Fibroblast of skin of left quadriceps (primary cell): ENCODE measurements at places on chromosomes 2 and 18.

DNA sequence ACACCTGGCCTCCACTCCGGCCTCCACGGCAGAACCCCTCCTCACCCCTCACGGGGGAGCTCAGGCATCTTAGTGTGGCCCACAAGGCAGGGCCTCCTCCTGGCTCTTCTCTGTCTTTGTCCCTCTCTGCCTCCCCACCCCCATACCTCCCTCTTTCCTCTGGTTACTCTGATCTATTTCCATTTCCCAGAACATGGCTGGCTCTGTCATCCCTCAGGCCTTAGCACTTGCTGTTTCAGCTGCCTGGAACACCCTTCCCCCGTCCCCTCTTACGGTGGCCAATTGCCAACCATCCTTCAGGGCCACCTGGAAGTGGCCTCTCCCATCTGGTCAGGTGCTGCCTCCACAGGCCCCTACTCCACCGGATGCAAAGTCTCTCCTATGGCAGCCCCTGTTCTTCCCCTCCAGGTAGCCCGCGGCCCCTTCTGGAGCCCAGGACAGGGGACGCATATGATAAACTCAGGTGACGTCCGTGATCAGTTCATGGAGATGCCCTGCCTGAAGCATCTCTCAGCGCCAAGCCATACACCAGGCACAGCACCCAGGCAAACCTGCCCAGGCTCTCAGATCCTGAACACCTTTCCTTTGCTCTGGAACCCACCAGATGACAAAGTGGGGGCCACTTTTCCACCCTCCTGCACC lies 3.6 kb upstream of the ECEL1 start:
- DNase-seq = no peak

DNA sequence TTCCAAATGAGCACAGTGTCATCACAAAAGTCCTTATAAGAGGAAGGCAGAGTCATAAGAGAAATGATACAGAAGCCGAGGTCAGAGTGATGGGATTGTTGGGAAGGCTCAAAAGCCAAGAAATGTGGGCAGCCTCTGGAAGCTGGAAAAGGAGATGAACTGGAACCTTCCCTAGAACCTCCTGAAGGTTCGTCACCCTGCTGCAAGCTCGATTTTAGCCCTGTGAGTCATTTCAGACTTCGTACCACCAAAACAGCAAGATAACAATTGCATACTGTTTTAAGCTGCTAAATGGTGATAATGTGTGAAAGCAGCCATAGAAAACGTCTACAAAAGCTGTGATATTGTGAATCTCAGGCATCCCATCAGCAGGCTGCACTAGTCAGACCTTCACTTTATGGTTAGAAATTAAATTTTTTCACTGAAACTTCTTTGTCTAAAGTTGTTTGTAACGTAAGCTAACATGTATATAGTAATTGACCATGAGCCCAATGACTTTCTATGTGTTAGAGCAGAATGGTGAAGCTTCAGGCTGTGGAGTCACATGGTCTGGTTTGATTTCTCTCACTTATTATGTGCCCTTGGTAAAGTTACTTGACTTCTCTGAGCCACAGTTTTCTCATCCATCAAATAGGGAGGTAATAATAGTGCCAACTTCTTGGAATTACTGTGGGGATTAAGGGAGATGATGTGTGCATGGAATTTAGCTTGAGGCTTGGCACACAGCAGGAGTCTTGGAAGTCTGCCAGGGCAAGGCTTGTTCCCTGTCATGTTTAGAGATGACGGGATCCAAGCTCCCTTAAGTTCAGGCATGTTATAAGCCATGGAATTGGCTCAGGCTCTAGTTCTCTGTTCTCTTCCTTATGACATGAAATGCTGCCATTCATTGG lies 132.0 kb upstream of the CCDC195 start:
- DNase-seq = peak; percentile 61

GRCh38 chr2:186407611-186408010 lies 78.4 kb upstream of the ZC3H15 start:
- DNase-seq = no peak

DNA sequence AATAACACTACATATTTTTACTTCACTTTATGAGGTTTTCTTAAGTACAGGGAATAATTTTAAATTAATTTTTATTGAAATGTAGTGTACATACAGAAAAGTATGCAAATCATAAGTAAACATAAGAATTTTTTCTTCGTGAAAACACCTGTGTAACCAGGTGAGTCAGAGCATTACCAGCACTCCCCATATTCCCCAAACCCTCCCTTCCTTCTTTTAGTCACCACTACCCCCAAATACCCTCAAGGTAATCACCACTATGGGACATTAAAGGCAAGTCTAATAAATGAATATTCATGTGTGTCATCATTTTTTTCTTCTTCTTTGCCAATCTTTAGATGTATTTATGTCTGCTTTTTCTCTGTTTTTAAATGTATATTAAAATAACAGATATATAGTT lies 139.9 kb upstream of the LTBP1 start:
- no peak for DNase-seq

- no peak for DNase-seq
These were observed 533 bp downstream of the CXCR4 start for GRCh38 chr2:136117391-136117841.
